ENCODE measurements at places on chromosomes 7 and 10.

- no peak for DNase-seq
Measured at GRCh38 chr7:47577321-47577919, 4.5 kb downstream of the TNS3 start.

DNA sequence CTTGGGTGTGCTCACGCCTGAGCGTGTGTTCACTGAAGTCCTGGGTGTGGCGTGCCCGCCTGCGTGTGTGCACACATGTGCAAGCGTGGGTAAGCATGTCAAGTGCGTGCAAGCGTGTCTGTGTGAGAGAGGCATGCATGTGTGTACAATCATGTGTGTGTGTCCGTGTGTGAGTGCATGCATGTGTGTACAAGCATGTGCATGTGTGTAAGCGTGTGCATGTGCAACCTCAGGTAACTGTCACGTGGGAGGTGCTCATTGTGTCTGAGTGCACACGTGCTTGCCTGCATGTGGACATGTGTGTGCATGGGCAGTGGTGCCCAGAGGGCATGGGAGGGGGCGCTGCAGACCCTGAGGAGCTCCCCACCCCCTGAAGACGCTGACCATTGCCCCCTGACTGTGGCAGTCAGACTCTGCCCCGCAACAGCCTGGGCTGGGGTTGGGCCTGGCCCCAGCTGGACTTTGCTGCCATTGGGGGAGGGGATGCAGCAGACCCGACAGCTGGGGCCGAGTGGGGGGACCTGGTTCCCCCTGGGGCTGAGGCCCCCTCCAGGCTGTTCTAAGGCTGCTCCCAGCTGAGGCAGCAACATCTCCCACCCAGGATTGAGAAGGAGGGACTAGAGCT, 88.1 kb downstream of the UNCX start:
- no peak for DNase-seq

- DNase-seq, result peak; percentile 45
Measured at GRCh38 chr10:91006001-91006751, 85.3 kb upstream of the ANKRD1 start.

DNA sequence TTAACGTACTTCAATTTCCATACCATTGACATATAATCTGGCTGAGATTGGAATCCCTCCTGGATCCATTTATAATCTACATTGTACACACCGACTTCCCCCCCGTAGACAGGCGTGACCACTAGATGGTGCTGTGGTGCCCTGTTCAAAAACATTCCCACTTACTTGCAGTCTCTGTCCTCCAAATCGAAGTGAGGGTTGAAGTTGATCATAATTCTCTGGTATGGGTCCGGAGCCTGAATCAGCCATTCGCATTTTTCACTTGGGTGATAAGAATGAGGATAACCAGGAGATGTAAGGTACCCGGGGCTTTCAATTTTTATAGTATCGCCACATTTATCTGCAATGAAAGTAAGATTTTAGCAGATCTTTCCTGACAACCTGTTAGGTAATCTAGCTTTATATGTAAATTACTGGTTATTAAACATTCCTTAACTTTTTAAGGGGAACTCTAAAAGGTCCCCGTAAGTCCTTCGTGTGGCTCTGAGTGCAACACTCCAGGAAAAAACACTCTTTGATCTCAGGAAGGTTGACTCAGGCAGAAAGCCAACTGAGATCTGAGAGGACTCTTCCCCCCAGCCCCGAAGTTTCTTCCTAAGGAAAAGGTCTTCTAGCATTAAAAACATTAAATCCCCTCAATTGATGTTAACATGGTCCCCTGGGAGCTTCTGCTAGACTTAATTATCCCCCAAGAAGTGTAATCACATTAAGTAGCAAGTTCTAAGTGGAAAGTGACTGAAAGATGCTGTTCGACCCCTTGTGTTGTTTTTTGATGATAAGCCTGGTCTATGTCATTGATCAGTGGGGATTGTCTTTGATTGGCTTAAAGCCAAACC, 3.7 kb downstream of the NRP1 start:
- peak; percentile 68 for DNase-seq

- DNase-seq, result no peak
Measured at GRCh38 chr10:123624086-123624485, 42.1 kb upstream of the GPR26 start.

- DNase-seq, result no peak
Measured at GRCh38 chr7:155312633-155313032, 15.0 kb downstream of the INSIG1 start.

GRCh38 chr10:75826846-75827245, 395.4 kb downstream of the LRMDA start:
- no peak for DNase-seq

DNA sequence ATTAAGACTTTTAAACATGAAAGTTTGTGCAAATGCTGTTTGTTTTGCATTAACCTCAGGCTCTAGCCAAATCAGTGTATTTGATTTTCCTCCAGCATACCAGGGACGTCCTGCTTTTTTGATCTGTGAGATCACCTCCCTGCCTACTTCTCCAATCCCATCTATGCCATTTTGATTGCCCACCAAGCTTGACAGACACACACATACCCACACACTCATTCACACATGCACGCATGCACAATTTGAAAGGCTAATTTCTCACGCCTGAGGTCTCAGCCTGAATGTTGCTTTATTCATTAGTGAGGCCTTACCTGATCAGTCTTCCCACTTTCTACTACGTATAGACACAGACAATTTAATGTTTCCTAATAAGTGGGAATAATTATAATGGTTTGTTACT, 53.5 kb downstream of the CDK13 start:
- DNase-seq, result no peak
